B cell (primary cell): ENCODE measurements at places on chromosomes 12 and 14. TPM values are rescaled to one million over a fixed set of nuclear protein-coding genes. Genes with fewer than 3 reads are reported as not detected.

GRCh38 chr12:41962171-41962572, 182.5 kb downstream of the GXYLT1 start:
- no peaks in the 10 kb centered on the region for H3K4me1 ChIP-seq
- H3K4me3 ChIP-seq: no peak overlapping the region
- H3K27ac ChIP-seq: no peak overlapping the region
- H3K27me3 ChIP-seq: no peaks in the 10 kb centered on the region
- H3K36me3 ChIP-seq: no peaks in the 10 kb centered on the region
- no peak for DNase-seq

DNA sequence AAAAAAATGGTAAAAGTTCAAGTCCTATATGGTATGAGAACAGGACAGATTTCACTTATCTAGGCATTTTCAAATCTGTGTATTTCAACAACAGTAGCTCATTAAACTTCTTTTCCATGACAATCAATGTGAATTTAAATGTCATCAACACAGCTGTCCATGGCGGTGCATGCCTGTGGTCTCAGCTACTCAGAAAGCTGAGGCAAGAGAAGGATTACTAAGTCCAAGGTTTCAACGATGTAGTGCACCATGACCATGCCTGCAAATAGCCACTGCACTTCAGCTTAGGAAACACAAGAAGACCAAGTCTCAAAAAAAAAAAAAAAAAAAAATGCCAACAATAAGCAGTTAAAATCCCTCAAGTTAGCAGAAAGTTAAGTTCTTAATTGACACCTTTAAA, 214.6 kb downstream of the C12orf50 start:
- no peak overlapping the region for H3K4me3 ChIP-seq
- H3K27me3 ChIP-seq: no peaks in the 10 kb centered on the region
- H3K4me1 ChIP-seq: no peaks in the 10 kb centered on the region
- H3K36me3 ChIP-seq: no peaks in the 10 kb centered on the region
- no peak overlapping the region for H3K27ac ChIP-seq

GRCh38 chr12:9342614-9343353, 134.6 kb upstream of the PZP start:
- H3K27me3 ChIP-seq: no peaks in the 10 kb centered on the region
- no peak overlapping the region for H3K4me3 ChIP-seq
- no peak overlapping the region for H3K27ac ChIP-seq
- DNase-seq: no peak

GRCh38 chr12:49288922-49289555, 5.9 kb upstream of the PRPH start:
- H3K27me3 ChIP-seq: no peaks in the 10 kb centered on the region
- H3K36me3 ChIP-seq: no peaks in the 10 kb centered on the region
- DNase-seq: no peak
- no peak overlapping the region for H3K27ac ChIP-seq
- H3K4me3 ChIP-seq: no peak overlapping the region

WNT1 gene
- 0.34 TPM in 1 of 2 replicates, not detected in the other for total RNA-seq
